ENCODE measurements at places on chromosomes 4 and X.

GRCh38 chr4:125952631-125953030 is 637.9 kb downstream of the FAT4 start:
- DNase-seq: no peak

GRCh38 chrX:103556963-103557612 is 28.2 kb upstream of the TCEAL4 start:
- no peak for DNase-seq

- DNase-seq: no peak
Observed at GRCh38 chrX:7028246-7028645, 119.3 kb upstream of the STS start.

GRCh38 chr4:56371426-56372220 is 15.7 kb downstream of the AASDH start:
- DNase-seq: no peak

DNA sequence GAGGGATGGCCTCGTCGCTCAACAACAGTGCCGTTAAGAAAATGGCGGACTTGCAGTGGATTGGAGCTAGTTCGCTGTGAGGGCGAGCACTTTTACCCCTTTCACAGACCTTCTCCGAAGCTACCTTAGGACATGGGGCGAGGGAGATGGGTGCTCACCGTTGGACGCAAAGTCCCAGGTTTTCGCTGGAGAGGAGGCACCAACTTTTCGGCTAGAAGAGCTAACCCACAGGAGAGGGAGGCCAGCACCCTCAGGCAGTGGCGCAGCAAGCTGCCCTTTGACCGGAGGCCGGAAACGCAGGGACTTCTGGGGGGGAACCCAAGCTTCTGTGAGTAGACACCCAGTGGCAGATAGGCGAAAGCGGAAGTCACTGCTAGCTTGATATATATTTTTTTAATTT is 93.1 kb upstream of the IL13RA1 start:
- no peak for DNase-seq

DNA sequence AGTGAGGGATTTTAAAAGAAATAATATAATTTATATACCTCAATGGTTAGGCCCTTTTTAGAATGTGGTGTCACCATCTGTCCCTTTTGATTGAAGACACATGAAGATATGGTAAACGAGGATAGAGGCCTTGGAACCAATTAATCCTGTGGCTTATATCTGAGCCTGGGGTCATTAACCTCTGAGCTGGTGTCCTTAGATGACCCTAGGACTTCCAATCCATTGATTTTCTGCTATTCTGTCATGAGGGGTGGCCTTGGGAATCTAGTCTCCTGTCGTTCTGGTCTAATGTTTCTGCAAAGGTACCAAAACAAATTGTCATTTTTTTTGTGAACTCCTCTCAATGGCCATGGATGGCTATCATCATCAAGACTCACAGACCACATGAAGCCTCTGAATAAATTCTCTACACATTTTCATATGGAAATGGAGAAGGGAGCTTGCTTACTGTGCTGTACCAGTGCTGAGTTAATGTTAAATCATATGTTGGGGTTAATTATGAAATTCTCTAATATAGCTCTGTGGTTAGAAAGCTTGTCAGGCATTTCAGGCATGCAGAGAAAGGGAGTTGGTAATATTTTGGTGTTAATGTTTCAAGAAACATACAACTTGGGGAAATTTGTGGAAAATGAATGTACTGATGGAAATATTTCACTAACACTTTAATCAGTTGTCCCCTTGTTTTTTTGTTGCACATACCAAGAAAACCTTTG is 204.2 kb upstream of the IL15 start:
- DNase-seq: no peak

DNA sequence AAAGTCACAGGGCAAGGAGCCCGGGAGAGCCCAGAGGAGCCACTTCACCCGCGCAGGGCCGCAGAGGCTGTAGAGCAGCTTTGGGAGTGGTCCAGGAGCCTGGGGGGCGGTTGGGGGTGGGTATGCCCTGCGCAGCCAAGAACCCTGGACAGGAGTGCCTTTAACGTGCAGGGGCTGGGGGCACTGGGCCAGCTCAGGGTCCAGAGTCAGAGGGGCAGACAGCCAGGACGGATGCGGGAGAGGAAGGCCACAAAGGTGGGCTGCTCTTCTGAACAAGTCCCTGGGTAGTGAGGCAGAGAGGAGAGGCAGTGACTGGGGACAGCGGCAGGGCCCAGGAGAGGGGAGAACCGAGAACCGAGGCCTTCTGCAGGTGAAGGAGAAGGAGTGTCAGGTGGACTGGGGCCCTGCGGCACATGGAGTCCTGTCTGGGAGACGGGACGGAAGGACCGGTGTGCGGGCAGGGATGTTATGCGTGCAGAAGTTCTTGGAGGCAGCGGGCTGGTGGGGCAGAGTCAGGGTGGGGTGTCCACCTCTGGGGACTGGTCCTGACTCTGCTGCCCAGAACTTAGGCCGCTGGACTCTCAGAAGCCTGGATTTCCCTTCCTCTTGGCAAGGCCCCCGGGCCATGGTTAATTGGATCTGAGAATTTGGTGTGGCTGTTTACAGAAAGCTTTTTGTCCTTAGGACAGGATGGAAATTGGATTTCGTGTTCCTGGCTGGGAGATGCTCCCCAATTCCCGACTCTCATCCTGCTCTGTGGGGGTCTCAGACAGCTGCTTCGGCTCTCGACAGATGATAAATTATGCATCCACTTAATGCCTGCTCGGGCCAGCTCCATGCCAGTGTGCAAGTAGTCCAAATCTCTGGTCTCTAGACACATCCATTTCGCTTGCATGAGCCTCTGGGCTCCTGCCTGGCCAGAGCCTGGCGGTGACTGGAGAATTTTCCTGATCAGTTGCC is 31.9 kb downstream of the ADRA2C start:
- no peak for DNase-seq

DNA sequence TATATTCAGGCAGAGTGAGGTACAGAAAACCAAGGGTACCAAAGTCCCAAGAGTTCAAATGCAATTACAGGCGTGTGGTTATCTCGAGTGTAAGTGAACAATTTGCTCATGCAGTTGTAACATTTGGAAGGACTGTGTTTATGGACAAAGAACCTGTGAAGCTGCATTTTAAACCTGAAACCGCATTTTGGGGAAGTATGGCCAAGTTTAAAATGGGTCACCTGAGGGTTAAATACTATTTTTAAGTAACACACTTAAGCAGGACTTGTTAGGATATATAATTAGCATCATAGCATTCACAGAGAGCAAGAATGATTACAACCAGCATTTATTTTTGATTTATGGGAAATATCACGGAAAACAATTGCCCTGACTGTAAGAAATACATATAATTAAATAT is 79.1 kb upstream of the LCORL start:
- no peak for DNase-seq

GRCh38 chr4:1169171-1169671 is 3.2 kb downstream of the SPON2 start:
- no peak for DNase-seq

DNA sequence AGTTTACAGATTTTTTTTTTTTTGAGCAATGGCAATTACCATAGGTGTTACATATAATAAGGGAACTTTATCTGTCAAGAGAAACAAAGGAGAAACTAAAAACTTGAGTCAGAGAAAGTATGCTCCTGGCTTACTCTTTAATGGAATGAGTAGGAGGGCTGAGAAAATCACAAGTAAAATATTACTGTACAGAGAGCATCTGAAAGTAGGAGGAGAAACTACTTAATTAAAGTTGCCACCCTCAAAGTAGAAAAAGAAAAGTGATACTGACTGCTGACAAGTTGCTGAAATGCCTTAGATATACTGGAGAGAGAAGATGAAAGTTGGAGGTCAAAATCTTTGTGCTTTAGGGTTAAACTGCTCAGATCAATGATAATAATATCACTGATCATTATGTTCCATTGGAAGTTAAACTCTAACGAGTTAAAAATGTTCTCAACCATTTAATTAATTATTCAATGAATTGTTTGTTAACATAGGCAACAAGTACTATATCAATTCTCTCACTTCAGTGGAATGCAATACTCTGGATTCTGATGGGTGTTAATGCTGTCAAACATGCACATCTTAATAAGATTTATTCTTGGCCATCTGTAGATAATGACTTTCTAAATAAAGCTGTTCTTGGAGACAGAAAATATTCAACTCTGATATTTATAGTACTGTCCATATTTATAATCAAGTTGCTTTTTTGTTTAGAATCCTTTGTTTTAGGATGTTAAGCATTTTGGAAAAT is 61.2 kb upstream of the CAMK2D start:
- DNase-seq: no peak

DNA sequence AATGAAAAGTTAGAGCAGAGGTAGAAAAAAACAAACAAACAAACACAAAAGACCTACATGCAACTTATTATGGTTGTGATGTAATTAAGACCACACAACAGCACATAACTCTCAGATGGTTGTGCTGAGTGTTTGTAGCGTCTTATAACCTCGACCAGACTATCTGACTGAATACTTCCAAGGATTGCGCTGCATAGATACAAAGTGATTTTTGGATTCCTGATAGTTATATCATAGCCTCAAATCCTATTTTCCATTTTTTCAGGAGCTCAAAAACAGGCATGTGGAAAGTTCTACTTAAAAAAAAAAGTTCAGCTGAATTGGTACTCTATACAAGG is 236.1 kb downstream of the SPRY1 start:
- no peak for DNase-seq

GRCh38 chr4:164462471-164462870 is 291.5 kb upstream of the SMIM31 start:
- no peak for DNase-seq

- no peak for DNase-seq
Observed at GRCh38 chrX:112751076-112751475, 71.3 kb upstream of the LHFPL1 start.

DNA sequence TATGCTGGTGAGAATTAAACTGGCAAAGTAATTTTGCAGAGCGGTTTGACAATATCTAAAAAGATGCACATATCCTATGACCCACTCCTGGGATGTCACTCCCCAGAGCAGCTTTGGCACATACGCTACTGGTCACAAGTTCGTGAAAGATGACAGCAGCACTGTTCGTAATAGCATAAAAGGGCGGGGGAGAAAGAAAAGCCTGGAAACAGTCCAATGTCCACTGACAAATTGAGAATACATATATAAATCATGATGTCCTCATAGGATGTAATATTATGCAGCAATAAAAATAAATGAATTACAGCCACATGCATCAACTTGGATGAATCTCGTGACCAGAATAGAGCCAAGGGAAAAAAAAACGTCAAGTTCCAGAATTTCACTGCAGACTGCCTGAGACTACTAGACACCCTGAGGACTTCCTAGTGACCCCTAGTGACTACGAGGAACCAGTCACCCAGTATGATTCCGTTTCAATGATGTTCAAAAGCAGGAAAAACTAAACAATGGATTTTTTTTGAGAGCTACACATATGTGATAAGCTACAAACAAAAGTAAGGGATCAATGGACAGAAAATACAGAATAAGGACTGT is 1.8 kb downstream of the PCSK1N start:
- DNase-seq: no peak

- DNase-seq: no peak
Observed at GRCh38 chr4:24668956-24669355, 84.6 kb upstream of the DHX15 start.

DNA sequence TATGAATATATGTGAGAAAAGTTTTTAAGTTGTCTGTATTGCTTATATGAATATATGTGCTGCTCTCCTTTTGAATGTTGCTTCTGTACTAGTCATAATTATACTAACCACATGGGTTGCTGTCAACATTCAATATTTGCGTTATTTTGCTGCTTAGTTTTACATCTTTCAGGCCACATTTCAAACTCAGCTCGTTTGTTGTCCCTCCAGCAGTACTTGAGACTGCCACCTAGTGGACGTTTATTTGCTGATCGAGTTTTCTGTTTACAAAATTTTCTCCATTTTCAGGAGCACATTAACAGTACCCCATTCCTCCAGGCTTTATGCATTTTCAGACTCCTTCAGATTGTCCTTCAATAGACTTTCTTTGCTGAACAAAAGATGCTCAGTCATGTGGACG is 75.8 kb downstream of the NUDT11 start:
- DNase-seq: no peak
